ENCODE measurements at places on chromosomes 2 and 18.

DNA sequence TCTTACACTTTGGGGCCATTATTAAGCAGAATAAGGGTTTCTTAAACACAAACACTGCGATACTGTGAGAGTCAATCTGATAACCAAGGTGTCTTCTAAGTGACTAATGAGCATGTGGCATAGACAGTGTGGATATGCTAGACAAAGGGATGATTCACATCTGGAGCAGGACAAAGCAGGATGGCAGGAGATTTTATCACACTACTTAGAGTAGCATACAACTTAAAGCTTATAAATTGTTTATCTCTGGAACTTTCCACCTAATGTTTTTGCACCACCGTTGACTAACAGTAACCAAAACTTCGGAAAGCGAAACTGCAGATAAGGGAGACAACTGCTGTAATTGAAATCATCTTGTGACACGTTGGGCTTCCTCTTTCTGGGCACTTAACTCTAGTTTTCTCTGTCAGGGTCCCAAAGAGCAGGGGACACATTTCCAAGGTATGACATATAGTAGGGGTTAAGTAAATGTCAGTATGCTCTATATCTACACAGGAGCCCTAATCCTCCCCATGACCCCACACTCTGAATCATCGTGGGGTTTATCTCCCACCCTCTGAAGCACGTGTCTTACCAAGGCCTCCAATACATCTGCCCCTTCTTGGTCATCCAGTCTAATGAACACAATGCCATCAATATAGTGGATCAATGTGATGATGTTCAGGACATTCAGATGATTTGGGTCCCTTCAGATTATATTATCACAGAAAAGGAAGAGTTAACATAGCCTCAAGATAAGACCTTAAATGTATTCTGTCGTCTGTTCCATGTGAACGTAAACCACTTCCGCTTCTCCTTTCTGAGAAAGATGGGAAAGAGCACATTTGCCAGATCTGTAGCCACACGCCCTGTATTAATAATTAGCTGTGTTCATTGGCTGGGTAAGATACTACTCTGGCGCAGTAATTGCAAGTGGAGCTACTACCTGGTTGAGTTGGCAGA is 78.7 kb downstream of the FTCDNL1 start:
- DNase-seq, result no peak

DNA sequence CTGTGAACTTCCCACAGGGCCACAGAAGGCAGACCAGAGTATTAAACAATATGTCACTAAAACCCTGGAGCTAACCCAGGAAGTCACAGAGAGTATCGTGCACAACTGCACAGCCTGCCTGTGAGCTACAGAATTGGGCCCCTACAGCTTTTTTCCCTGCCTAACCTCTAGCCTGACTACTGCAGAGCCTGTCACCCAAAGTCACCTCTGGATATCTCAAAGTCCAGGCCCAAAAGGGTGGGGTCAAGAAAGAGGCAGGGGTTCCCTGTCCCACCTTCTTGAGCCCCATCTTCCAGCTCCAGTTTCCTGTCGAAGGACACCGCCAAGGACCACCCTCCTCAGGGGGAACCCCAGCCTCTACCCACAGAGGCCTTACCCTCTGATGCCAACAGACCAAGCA is 13.5 kb downstream of the GAD1 start:
- no peak for DNase-seq

DNA sequence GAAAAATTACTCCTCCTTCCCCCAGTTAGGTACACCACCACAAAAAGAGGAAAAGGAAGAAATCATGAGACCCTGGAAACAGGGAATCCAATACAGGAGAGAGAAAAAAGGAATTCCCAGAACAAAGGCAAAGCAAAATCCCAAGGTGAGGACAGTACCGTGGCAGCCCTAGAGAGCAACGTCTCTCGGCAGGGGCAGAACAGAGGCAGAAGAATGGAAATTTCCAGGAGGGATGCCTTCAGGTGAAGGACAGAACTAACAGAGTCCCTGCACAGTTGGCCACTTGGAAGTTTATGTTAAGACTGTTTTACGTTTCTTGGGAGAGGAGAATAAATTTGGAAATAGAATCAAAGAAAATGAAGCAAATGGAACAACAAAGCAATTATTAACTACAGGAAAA is 27.7 kb downstream of the GRB14 start:
- no peak for DNase-seq

DNA sequence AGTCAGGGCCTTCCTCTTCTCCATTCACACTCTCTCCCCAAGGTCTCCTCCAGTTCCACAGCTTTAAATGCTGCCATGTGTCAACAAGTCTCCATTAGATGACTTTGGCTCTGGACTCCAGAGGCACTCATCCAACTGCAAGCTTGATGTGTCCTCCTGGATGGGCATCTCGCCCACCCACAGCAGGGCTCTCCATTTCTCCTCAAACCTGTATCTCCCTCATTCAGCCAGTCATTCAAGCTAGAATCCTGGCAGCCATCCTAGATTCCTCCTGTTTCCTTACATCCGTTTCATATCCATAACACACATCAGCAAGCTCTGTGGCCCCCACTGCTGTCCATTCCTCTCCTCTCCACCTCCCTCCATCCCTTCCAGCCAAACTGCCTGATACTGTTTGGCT is 88.4 kb upstream of the AFF3 start:
- DNase-seq, result no peak

- DNase-seq, result no peak
These were observed 561.9 kb upstream of the ID2 start for GRCh38 chr2:8119782-8120505.

GRCh38 chr2:48328159-48328809 is 201.7 kb upstream of the STON1 start:
- no peak for DNase-seq

GRCh38 chr2:211599146-211599545 is 939.5 kb downstream of the ERBB4 start:
- DNase-seq, result no peak

DNA sequence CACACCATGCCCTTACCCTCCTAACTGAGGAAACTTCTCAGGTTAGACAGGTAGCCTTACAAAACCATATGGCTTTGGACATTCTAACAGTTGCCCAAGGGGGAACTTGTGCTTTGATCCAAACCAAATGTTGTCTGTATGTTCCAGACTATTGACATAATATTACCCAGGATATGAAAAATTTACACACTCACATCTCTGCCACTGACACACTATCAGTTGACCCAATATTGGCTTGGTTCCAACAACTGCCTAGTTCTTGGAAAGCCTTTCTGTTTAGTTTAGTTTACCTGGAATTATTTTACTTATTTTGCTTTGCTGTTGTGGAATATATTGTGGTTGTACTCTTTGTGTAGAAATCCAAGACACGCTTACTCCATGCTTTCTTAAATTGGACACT is 178.4 kb downstream of the RNF152 start:
- DNase-seq, result no peak

Data from SHP77 (cell line).